ENCODE measurements at places on chromosomes 4 and X.

GRCh38 chr4:70808151-70808550 lies 31.5 kb downstream of the GRSF1 start:
- DNase-seq, result no peak

GRCh38 chr4:37324546-37324945 lies 80.0 kb downstream of the NWD2 start:
- no peak for DNase-seq

DNA sequence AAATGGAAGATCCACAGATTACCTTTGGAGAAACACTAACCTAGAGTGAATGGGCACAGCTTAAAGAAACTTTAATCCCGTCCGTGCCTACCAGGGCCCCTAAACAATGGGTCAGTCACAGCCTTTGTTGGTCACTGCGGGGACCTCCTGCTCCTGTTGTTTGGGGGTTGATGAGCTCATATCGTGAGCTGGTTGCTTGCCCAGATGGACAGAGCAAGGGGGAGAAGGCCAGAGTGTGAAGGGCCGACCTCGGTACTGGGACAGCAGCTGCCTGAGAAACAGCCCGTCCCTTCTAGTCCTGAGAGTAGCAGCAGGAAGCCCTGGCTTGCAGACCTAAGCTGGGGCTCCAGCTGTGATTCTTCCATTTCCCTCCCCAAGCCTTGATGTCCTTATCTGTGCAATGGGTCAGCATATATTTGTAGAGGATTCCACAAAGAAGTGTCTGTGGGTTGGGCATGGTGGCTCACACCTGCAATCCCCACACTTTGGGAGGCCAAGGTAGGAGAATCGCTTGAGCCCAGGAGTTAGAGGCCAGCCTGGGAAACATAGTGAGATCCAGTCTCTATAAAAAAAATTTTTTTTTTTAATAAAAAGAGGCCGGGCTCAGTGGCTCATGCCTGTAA lies 69.6 kb upstream of the SLC34A2 start:
- no peak for DNase-seq

- no peak for DNase-seq
Observed at GRCh38 chrX:32010948-32011347, 939.1 kb upstream of the FTHL17 start.

GRCh38 chr4:40395166-40395900 lies 60.2 kb downstream of the CHRNA9 start:
- no peak for DNase-seq

GRCh38 chrX:14698790-14699189 lies 169.5 kb downstream of the GLRA2 start:
- no peak for DNase-seq

- no peak for DNase-seq
Observed at GRCh38 chr4:174314770-174315169, 31.1 kb downstream of the CEP44 start.

- no peak for DNase-seq
Observed at GRCh38 chr4:7429601-7430078, 5.1 kb downstream of the PSAPL1 start.

- DNase-seq, result no peak
Observed at GRCh38 chrX:44451056-44451455, 91.6 kb downstream of the FUNDC1 start.

DNA sequence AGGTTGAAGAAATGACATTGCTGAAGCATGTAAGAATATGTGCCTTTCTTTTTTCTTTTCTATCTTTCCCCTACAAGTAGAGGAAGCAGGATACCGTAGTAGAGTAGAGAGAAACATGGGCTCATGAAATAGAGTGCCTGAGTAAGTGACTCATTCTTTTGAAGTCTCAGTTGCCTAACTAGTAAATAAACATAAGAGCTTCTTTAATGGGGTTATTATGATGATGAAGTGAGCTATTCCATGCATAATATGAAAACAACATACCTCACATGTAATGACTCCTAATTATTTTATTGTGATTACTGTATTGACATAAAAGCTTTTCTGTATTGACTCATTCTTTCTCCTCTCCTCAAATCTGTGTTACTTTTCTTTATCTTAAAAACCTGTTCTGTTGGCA lies 1538.2 kb downstream of the TECRL start:
- no peak for DNase-seq

GRCh38 chrX:117972711-117973109 lies 143.9 kb downstream of the KLHL13 start:
- DNase-seq, result no peak

GRCh38 chrX:146615628-146616348 lies 193.8 kb upstream of the CXorf51B start:
- DNase-seq, result no peak

DNA sequence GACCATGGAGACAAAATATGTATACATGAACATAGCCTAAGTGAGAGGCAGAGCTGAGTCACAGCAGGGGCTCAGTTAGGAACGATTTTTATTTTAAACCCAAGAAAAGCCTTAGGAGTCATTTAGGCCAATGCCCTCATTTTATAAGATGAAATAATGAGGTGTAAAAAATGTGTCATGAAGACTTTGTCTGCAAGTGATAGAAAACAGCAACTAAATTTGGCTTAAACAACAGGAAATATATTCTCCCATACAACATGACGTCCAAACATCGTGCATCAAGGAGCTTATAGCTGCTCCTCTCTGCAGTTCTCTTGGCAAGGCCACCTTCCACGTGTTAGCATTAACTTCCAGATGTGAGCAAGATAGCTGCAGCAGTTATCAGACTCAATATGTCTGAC lies 16.8 kb downstream of the SCFD2 start:
- DNase-seq, result no peak

DNA sequence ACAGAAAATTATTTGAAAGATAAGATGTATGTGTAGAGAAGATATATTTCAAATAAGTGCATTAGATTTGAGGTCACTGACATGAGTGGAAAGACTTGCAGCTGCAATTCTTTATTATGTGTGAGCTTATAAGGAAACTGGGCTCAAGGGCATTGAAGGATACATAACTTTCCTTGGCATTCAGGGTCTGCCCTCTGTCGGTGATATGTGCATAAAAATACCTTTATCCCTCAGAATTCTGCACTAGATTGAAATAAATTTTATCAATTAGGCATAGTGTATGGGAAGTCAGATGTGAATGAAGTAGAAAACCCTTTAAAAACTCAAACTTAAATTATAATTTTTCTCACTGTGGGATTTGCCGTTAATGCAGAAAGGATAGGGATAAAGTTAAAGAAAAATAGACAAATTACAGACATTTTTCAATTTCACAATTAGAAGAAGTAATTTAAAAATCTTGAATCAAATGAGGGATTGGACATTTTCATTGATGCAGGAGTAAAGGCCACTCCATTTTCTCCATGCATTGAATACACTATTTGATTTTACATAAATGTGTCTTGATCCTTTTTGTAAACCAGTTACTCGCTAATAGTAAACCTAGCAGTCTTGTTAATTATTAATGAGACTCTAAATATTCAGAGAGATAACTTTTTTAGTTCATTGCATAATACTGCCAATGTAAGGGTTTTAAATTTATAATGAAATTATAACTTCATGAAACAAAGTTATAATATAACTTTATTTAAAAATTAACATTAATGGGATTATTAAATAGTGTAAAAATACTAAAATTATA lies 21.0 kb upstream of the ETNPPL start:
- DNase-seq, result no peak

DNA sequence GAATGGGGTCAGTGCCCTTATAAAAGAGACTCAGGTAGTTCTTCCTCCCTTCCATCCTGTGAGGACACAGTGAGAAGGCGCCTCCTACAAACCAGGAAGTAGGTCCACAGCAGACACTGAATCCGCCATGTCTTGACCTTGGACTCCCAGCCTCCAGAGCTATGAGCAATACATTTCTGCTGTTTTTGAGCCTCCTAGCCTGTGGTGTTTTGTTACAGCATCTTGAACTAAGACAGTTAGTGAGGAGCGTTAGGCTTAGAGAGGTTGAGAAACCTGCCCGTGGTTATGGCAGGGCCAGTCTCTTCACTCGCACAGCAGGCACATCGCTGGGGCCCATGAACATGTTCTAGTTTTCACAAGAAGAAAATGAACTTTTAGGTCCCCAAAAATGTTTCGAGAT lies 19.7 kb downstream of the SHROOM2 start:
- no peak for DNase-seq

DNA sequence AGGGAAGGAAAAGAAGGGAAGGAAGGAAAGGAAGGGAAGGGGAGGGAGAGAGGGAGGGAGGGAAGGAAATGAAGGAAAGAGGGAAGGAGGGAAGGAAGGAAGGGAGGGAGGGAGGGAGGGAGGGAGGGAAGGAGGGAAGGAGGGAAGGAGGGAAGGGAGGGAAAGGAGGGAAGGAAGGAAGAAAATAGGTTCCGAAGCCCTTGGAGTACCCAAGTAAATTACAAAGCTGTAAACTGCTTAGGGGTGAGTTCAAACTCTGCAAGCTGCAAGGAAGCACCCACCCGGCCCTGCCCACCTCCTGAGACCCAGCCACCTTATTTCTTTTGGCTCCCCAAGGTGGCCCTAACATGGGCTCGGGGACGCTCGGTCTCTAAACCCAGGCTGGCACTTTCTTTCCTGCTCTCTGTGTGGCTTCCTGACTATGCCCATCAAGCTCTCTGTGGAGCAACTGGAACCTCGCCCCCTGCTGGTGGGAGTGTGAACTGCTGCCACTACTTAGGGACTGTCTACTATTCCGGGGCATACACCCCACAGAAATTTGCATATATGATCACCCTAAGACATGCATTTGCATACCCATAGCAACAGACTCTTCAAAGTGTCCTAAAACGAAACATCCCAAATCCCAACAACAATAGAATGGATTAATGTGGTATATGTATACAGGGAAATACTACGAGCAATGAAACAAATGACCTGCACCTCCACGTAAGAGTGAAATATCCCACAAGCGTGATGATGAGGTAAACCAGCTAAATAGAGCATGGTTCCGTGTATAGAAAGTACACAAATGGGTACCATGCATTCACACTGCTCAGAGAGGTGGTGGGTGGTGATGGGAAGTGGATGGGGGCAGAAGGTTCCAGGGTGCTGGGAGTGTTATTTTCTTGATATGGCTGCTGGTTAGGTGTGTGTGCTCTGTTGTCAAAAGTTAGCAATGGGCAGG lies 151.7 kb upstream of the TBL1X start:
- peak; percentile 52 for DNase-seq

DNA sequence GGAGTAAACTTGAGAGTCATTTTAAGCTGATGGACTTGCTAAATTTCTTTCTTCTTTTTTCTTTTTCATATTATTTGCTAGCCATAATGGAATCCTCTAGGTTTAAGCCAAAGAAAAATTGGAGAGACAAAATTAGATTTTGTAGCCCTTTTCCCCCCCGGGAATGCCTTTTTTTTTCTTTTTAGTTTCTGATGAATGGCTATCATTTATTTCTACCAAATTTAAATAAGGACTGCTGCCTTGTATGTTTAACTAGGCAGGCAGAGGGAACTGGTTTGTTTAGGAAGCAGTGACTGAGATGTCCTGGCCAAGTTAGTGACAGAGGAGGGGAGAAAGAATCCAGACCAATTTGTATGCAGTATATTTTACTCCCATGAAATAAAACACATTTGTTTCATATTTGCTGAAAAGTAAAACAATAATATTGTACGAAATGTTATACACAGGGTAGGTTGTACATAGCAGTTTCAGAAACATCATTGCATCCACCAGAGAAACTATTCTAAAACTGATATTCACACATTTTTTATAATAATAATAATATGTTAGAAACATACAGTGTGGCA lies 5.7 kb downstream of the PITX2 start:
- DNase-seq, result no peak

DNA sequence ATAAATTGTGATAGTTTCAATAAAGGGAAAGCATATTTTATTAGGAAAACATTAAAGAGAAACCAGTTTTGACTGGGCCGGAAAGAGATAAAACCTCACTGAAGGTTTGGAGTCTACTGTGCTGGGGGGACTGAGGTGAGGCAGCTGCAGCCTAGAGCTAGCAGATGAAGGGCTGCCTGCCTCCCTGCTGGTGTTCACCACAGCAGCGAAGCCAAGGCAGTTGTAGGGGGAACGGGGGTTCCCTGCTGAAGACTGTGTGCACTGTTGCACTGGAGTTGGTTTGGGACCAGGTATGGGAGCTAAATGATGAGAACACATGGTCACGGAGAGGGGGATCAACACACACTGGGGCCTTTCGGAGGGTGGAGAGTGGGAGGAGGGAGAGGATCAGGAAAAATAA lies 546.5 kb upstream of the SMIM31 start:
- DNase-seq, result no peak

DNA sequence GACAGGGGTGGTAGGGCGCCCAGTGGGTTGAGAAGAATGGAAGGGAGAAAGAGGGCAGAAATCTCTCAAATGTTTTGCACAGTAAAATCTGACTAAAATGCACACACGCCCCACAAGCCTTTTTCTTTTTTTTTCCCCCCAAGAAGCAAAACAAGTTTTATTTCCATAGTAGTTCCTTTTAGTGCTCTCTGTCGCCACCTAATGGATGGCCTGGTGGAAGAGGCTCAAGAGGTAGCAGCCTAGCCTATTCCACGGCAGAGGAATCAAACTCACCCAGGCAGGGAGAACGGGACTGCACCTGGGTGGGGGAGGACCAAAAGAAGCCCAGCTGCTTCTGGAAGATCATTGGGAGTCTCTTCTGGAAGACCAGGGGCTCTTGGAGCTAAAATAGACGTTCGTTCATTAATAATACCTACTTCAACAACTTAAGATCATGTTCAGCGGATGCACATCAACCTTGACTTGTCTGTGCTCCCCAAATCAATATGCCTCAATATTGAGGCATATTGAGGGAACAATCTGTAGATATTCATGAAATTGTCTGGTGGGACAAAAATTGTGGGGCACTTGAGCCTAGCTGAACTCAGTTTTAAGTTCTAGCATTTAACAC lies 31.6 kb upstream of the IRAK1 start:
- DNase-seq, result peak; percentile 71

DNA sequence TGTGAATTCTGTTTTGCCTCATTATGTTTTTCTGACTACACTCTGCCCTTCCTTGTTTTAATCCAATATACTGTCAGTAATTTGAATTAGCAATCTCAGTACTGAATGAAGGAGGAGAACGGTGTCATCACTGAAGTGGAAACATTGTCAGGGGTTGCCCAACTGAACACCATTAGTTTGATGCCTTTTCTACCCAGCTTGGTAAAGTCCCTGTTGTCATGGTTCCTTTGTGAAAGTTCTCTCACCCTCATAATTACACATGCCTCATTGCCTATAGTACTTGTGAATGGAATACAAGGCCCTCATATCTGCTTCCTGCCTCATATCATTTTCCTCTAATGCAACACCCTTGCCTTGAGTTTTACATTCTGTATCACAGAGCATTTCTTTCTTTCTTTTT lies 76.9 kb downstream of the RRAGB start:
- no peak for DNase-seq

- no peak for DNase-seq
Observed at GRCh38 chr4:13903061-13903460, 275.5 kb upstream of the BOD1L1 start.

- no peak for DNase-seq
Observed at GRCh38 chrX:128460835-128461234, 408.6 kb upstream of the ACTRT1 start.

GRCh38 chrX:31021537-31021936 lies 50.3 kb downstream of the FTHL17 start:
- DNase-seq, result no peak
